ENCODE measurements at places on chromosomes 6 and 20.

- DNase-seq = no peak
Measured at GRCh38 chr6:51129043-51129442, 310.4 kb downstream of the TFAP2B start.

DNA sequence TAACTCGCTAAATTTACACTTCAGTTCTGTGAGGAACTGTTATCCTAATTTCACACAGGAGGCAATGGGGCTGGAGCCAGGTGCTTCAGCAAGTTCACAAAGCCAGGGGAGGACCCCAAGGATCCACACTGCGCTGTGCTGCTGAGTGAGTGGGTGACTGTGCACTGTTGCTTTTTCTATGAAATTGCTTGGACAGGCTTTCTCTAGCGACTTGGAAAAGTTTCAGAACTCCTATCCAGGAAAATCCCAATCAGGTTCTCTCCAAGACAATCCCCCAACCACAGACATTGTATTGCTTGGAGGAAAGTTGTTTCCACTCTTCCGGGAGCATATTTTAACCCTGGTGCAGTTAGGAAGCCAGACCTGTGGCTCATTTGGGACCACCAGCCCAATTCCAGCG, 175.9 kb upstream of the CST7 start:
- DNase-seq = no peak

DNA sequence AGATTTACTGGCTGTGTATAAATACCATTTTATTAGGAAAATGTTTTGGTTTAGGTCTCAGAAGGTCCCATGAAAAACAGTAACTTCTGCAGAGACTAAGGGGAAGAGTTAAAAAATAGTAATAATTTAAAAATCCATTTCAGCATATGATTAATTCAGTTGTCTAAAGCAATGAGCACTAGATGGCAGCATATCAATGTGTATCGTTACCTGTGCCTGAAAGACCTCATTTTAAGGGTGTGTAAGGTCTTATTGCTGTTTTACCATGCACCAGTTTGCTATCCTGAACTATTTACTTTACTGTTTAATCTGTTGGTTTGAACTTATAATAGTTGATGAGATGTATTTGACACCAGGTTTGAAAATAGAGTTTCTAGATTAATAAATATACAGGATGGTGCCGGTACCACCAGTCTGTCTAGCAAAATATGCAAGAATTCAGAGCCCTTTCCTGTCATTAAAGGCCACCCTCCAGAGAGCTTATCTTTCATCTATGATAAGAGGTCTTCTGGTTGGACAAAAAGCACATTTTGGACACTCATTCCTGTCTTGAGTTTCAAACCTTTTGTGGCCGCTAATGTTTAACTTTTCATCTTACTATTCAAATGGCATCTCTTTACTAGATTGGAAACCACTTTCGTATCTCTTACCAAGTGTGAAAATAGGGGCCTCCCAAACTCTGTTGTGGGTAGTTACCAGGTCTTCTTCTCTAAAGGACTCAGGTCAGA, 8.9 kb upstream of the AHI1 start:
- DNase-seq = peak; percentile 73

DNA sequence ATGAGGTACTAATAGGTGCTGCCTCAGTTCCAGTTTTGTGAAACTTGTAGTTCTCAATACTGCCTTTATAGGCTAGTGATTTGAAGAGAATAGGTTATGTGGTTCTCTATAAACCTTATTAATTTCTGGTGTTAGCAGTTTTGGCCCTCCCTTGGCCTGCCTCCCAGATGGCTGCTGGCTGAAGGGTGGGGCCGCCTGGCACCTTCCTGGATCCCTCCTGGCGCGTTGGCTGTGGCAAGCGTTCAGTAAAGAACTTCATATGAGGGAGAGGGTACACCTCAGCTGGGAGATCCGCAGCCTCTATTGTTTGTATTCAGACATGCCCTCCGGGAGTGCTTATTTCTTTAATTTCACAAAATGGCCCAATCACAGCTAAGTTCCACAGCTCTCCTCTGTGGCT, 51.9 kb downstream of the FAM120B start:
- no peak for DNase-seq

DNA sequence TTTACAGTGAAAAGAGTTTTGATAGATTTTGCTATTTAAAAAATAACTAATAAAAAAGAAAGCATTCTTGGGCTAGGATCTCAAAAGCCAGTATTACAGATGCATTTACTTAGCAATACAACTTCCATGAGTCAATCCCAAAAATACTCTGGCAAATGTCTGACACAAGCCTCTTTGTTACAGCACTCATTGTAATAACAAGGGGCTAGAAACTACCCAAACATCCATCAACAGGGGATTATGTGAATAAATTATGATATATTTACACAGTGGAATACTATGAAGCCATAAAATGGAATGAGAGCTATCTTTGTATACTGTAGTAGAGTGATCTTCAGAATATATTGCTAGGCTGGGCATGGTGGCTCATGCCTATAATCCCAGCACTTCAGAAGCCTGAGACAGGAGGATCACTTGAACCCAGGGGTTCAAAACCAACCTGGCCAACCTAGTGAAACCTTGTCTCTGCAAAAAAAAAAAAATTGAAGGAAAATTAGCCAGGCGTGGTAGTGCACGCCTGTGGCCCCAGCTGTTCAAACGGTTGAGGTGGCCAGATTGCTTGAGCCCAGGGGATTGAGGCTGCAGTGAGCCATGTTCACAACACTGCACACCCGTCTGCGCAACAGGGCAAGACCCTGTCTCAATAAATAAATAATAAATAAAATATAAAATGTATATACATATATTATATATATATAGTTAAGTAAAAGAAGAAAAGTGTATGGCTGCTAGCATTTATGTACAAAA, 34.7 kb upstream of the TOP1 start:
- no peak for DNase-seq

- no peak for DNase-seq
Measured at GRCh38 chr20:31811198-31811597, 8.0 kb upstream of the MYLK2 start.

DNA sequence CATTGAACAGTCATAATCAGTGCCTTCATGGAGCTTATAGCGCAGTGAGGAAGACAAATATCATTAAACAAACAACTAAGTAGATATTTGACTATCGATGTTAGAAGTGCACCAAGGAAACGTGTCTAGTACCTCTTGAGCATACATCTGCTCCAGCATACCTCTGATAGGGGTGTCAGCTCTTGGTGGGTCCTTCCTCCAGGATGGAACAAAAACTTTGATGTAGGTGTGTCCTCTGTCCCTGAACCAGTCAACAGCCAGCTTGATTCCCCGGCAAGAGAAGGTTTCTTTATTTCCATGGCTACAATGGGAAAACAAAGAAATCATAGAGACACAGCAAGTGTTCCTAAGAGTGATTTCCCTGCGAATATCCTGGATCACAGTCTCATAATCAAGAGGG, 23.1 kb downstream of the ZC3H12D start:
- DNase-seq = no peak

DNA sequence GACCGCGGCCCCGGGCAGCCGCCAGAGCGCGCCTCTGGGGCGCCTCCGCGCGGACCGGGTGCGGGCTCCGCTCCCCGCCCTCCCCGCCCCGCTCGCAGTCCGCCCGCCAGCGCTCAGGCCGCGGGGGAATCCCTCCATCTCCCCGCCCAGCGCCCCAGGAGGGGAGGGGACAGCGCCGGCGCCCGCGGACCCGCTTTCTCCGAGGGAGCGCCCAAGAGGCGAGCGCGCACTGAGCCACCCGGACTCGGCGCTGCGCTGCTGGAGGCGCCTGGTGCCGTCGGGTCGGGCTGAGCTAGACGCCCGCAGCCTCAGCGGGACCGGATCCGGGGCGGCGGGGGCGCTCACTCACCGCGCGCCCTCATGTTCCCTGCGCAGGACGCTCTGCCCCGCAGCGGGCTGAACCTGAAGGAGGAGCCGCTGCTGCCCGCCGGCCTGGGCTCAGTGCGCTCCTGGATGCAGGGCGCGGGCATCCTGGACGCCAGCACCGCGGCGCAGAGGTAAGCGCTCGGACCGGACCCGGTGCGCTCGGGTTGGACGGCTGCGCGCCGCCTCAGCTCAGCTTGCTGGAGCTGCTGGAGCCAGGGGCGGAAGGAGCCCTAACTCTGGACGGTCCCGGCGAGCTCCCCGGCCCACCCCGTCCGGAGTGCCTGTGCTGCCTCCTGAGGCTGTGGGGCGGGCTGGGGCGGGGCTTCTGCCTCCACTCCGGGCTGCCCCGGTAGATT, 867 bp downstream of the EBF4 start:
- DNase-seq = peak; percentile 60

DNA sequence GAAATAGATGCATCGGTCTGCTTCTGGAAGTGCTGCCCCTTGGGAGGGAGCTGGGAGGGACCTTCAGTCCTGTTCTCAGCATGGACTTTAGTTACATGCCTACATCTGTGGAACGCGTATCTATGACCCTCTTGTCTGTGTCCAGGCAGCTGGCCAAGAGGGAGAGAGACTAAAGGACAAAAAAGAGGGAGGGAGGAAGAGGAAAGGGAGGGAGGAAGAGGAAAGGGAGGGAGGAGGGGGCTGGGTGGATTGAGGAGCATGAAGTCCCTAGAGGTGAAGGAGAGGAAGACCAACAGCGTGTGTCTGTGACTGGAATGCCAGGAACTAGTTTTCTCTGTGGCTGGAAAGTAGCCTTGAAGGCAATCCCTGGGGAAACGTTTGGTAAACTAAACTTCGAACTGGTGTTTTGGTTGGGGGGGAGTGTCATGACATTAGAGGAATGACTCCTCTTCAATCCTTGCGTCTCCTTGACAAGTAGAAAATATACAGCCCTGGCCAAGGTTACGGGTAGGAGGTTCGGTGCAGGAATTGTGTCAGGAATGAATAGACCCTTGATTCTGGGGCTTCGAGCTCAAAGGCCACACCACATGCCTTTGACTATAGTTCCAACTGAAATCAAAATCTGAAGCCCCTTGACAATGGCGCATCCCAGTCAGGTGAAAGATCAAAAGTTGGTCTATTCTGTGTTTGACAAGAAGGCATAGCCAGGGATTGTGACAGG, 52.0 kb upstream of the PLEKHG1 start:
- peak; percentile 35 for DNase-seq

- no peak for DNase-seq
Measured at GRCh38 chr6:67535946-67536345, 1099.1 kb upstream of the ADGRB3 start.

- DNase-seq = peak; percentile 4
Measured at GRCh38 chr6:131163886-131164285, 28.6 kb downstream of the AKAP7 start.

DNA sequence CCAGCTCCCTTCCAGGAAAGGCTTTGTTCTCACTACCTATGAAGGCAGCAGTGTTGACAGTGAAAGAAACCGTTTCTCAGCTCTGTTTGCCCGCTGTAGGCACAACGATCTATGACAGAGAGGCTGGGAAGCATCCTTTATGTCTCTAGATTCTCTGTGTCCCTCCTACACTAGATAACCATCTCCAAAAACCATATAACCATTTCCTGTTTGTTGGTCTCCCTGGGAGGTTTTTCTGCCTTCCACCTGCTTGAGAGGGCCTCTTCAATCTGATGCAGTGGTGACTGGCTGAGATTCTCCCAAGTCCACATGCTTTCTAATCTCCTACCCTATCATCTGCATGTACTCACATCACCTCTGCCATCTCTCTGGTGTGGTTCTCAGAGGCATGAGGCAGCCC, 32.0 kb upstream of the TMEM217 start:
- no peak for DNase-seq

GRCh38 chr20:1441133-1441532, 25.5 kb downstream of the NSFL1C start:
- DNase-seq = no peak

GRCh38 chr6:46420921-46421638, 70.2 kb downstream of the RCAN2 start:
- no peak for DNase-seq

DNA sequence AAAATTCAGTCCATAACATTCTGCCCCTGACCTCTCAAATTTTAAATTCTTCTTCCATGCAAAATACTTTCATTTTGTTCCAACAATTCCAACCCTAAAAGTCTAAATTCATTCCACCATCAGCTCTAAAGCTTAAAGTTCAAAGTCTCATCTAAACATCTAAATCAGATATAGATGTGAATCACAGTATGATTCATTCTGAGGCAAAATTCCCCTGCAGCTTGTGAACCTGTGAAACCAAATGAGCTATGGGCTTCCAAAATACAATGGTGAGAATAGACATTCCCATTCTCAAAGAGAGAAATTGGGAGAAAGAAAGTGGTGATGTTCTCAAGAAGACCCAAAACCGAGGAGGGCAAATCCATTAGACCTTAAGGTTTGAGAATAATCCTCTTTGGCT, 309.8 kb downstream of the HIVEP2 start:
- no peak for DNase-seq

DNA sequence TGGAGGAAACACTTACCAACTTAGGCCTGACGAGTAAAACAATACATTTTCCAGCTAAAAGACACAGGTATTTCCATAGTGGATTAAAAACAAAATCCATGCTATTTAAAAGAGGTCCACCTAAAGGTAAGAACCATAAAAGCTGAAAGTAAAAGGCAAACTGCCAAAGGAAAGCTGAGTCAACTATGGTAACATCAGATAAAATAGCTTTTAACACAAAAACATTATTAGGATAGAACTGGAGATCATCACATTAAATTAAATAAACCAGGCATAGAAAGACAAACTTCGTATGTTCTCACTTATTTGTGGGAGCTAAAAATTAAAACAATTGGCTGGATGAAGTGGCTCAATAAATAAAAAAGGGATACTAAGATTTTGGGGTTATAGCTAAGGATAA, 166.8 kb upstream of the SLC22A16 start:
- DNase-seq = no peak

DNA sequence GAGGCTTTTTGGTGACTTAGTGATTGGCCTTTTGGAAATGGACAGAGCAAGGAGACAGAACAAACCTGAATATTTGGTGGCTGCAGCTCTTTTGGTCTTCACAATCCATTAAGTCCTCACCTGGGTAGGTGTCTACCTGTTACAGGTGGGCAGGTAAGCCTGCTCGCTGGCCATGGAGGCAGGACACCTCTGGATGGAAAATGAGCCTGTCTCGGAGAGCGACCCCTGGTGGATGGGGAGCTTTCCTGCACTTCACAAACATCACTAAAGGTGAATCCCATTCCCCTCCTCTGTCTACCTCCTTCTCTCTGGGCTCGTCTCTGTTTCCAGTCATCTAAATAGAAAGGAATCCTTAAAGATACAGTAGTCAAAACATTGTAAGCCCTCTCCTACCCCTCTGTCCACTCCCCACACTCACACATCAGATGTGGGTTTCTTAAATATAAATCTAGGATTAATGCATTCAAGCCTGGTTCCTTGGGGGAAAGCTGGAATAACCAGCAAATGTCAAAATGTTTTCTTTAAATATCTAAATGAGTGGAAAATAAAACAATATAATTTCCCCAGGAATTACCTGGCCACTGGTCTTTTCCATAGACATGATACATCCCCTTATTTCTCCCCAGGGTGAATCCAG, 304.9 kb downstream of the CDH26 start:
- DNase-seq = no peak

GRCh38 chr20:1707588-1708449, 50.2 kb upstream of the SIRPG start:
- no peak for DNase-seq
